ENCODE measurements at places on chromosomes 16 and 17. TPM values are rescaled to one million over a fixed set of nuclear protein-coding genes. Genes with fewer than 3 reads are reported as not detected.
A peak's percentile ranks its signal among the peaks of the same experiment; 100 is the strongest.

Gene KRTAP9-4
- total RNA-seq: not detected

DNA sequence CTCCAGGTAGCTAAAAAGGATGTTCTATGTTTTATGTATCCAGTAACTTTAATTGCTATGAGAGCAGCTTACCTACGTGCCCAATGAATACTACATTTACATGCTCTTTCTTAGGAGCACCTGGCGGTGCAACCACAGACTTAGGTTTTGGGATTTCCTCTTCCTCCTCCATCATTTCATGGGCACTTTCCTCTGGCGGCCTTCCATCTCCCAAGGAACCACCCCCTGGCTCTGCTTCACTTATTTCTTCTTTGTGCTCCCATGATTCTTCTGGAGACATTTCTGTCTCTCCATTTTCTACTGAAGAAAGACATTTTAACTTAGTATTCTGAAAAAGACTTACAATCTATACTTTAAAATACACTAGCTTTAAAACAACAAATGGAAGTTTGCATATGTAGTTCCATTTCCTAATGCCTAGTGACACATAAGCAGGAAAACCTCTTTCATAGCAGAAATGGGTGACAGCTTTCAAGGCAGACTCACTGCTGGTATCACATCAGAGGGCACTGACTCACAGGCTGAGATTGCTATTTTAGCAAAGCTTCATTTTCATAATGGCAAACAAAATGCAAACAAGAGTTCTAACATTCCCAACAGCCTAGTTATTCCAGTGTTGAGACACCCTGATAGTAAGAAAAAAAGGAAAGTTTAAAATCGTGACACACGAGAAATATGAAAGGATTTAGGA is 19.1 kb downstream of the GSPT1 start:
- peak; percentile 92 for DNase-seq

GRCh38 chr17:72514891-72515290 is 394.1 kb downstream of the SOX9 start:
- DNase-seq: peak; percentile 86

- no peak for DNase-seq
Measured at GRCh38 chr17:63695889-63696288, 4.0 kb downstream of the LIMD2 start.

Gene HBA2
- not detected for total RNA-seq

GRCh38 chr16:9422762-9423513 is 331.5 kb downstream of the HAPSTR1 start:
- no peak for DNase-seq

Data from IMR-90 (cell line).